ENCODE measurements at places on chromosomes 4 and X.

- DNase-seq: no peak
These were observed 69.5 kb upstream of the GABRA3 start for GRCh38 chrX:152520653-152521052.

GRCh38 chrX:68692651-68693050 lies 45.2 kb downstream of the STARD8 start:
- no peak for DNase-seq

- no peak for DNase-seq
These were observed 23.1 kb downstream of the SETD7 start for GRCh38 chr4:139532947-139533346.

GRCh38 chr4:1767061-1767769 lies 25.9 kb upstream of the FGFR3 start:
- DNase-seq: no peak

- DNase-seq: no peak
These were observed 22.2 kb downstream of the SATL1 start for GRCh38 chrX:85221361-85221760.

DNA sequence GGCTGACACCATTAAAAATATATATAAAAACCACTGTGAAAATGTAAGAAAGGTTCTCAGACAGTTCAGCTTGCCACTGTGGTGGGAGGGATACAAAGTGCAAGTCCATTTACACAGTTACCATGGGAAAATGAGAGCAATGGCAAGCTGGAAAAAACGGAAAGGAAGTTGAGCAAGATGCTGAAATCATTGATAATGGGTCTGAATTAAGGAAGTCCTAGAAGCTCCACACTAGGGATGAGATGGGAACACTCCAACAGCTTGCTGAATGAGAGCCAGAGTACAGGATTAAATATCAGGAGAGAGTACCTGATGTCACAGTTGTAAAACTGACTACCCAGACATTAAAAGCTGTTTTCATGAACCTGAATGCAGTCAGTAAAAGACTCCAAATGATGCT lies 218.6 kb downstream of the PRDM5 start:
- no peak for DNase-seq

GRCh38 chr4:40570348-40571077 lies 59.2 kb downstream of the RBM47 start:
- DNase-seq: no peak

DNA sequence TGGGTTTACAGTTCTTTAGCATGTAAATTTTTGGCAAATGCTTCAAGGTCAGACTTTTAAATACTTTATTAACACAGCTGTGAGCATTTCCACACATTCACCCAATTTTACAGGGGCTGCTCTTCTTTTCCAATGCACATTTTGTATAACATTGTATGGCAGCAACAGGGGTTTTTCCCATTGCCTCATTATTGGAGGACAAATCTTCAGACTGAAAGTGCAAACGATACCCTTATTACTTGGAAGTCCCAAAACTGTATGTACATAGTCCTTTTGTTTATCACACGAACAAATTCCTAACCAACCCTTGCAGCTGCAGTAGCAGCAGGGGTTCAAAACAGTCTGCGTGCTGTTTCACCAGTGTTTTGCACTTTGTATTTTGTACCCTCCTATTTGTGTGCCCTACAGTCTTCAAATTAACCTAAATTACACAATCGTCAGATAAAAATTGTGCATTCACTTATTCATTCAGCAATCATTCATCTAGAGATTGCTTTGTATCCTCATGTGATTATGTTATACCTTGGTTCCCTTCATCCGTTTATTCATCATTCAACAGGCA lies 330.7 kb upstream of the RASGEF1B start:
- DNase-seq: no peak

GRCh38 chr4:84126061-84126787 lies 372.9 kb downstream of the NKX6-1 start:
- DNase-seq: no peak

- DNase-seq: no peak
These were observed 18.9 kb upstream of the DUSP9 start for GRCh38 chrX:153628129-153628528.

DNA sequence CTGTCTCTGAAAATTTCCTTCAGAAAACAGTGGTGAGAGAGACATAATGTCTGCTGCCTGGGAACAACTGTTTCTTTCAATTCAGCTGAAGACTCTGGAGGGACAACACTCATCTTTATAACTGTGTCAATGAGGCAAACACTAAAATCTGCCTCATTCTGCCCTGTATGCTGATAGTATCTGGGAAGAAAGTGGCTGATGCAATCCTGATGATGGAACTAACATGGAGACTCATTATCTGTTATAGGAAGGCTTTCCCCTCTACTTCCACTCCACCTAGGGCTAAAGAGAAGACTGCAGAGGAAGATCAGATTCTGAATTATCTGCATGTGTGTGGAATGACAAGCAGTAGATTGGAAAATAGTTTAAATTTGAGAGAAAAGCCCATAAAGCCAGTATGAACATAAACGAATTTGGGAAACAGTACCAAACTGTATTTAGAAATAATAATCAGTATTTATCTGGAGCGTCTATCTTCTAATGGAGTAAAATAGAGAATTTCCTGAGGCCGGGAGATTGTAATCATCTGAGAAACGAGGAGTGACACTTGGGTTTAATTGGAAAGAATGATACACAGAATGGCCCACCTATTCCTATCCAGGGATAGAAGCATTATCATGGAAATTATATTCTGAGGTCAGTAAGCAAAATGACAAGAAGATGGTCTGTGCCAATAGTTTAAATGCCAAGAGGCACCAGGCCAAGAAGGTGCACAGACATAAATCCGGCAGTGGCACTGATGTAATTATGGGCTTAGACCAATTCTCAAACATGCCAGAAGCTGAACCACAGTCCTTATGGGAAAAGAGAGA lies 85.4 kb downstream of the SHISA3 start:
- no peak for DNase-seq

DNA sequence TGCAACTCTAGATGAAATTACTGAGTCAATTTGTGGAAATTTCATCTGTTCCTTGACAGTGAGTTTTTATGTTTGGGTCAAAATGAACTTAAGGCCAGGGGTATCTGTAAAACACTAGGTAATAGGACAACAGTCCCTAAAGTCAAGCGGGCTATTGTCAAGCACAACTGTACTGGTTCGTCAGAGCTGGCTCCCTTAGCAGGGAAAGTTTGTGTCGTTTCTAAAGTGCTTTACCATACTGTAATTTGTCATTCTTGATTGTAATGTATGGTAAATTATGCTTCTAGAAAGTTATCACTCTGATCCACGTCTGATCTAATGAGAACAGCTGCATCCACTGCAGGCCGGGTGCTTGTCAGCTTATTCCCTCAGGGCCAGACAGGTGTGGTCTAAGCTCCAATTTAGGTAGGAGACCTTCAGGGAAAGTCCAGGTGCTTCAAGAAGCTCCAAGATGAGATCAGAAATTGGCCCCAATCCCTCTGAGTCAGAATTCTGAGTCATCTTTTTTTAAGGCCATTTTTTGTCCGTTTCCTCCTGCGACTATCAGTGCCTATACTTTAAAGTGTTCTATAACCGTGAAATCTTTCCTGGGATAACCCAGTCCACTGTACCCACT lies 92.2 kb downstream of the PALLD start:
- DNase-seq: no peak

- no peak for DNase-seq
These were observed 39.8 kb upstream of the ATOH1 start for GRCh38 chr4:93788712-93789111.

- peak; percentile 35 for DNase-seq
These were observed 4.0 kb downstream of the C4orf46 start for GRCh38 chr4:158667651-158668198.

GRCh38 chr4:79498282-79498681 lies 90.3 kb upstream of the GK2 start:
- DNase-seq: no peak

GRCh38 chr4:132026166-132026565 lies 1122.9 kb upstream of the PCDH10 start:
- no peak for DNase-seq

- no peak for DNase-seq
These were observed 324.1 kb upstream of the DIPK2B start for GRCh38 chrX:45524805-45525204.

Data from hematopoietic multipotent progenitor cell treated with erythropoietin and hydrocortisone succinate and interleukin-3 and kit ligand, for 17 days (in vitro differentiated cells).